ENCODE measurements at places on chromosomes 1 and 21. TPM values are rescaled to one million over a fixed set of nuclear protein-coding genes. Genes with fewer than 3 reads are reported as not detected.

Gene NIBAN1
- 0.45 TPM for total RNA-seq

Gene ZNF644
- total RNA-seq, result 77.9 TPM

Gene AK4
- total RNA-seq, result 19.2 TPM

Gene PWP2
- total RNA-seq, result 7.5 TPM

Gene RAB13
- 87.7 TPM for total RNA-seq

Gene RGS13
- 1.2 TPM for total RNA-seq

Gene CNIH3
- 9.2 TPM for total RNA-seq

Gene GABPB2
- total RNA-seq, result 10.5 TPM

Gene VANGL2
- total RNA-seq, result 55.5 TPM

Gene LCE3E
- total RNA-seq, result not detected

Gene HSF2BP
- total RNA-seq, result 5.1 TPM

Gene DNM3
- 4.7 TPM for total RNA-seq

Gene RPE65
- not detected for total RNA-seq

DNA sequence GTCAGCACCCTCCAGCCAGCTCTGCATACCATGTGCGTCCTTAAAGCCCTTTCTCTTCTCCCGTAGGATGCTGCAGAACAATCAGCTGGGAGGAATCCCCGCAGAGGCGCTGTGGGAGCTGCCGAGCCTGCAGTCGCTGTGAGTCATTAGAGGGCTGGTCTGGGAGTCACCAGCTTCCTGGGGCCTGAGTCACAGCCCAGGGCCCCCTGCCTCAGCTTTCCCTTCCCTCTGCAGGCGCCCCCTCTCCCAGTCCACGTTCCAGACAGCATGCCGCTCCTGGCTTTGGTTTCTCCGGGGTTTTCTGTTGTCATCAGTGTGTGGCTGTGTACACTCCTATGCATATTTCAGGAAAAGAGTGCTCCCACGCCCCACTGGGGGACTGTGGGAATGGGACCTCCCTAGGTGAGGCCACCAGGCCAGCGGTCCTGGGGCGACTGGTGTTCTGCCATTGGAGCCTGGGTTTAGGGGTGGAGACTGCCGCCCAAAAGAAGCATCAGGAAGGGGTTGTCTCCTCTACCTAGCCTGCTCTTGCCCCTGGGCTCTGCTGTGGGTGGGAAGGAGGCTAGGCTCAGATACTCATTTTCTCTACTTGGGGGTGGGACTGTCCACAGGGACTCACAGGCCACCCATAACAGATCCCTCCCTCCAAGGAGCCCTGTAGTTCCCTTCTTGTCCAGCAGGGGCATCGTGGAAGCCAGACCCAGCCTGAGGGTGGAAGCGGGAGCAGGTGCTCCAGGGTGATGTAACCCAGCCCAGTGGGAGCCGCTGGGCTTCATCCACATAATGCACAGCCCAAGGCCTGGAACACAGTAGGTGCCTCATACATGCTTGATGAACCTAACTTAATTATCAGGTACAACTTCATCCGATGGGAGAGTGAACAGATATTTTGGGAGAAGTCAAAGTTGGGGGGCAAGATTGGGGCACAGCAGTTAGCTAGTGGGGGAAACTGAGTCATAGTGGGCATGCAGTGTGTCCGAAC, 42.5 kb downstream of the LGR6 start:
- peak overlapping the region; percentile 21 for H3K4me3 ChIP-seq
- peaks cover 10% of the 10 kb centered on the region for H3K27me3 ChIP-seq
- H3K27ac ChIP-seq, result peak overlapping the region; percentile 82
- peak; percentile 41 for DNase-seq

- H3K27me3 ChIP-seq, result peaks cover 18% of the 10 kb centered on the region
- no peaks in the 10 kb centered on the region for H3K36me3 ChIP-seq
- no peak overlapping the region for H3K27ac ChIP-seq
- no peak for DNase-seq
- no peaks in the 10 kb centered on the region for H3K4me1 ChIP-seq
These were observed 54.7 kb upstream of the MAN1A2 start for GRCh38 chr1:117312453-117313138.

DNA sequence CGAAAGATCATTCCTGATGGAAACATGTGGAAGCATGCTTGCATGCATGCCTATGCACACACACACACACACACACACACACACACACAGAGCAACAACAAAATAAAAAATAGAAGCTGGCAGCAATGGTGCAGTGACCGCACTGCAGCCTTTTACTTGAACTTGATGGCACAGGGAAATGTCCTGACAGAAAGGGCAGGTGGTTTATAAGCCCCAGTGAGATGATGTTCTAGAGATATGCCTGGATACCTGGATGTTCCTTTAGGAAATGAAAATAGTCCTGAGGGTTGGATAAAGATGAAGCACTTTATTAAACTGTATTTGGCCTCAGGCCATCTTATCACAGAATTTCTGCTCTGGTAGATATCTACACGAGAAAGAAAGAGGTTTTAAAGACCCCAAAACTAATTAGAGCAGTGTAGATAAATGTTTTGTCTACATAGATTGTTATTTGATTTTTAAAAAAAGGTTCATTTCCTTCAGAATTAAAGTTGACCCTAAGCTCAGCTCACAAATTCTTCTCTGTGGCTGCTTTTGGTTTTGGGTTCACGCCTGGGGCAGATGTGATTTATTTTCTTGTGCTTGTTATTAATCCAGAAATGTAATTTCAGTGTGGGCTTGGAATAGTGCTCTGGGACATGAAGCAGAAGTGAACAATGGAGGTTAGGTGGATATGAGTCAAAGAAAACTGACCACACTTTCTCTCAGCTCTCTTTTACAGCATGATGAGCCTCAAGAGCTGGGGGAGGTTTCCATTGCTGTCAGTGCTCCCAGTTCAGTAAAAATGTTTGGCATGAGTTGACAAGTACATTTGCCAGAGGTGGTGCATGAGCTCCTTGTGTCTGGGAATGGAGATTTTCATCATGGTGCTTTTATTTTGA, 22.9 kb downstream of the ADAM30 start:
- H3K4me1 ChIP-seq, result peaks cover 58% of the 10 kb centered on the region
- H3K36me3 ChIP-seq, result no peaks in the 10 kb centered on the region
- no peak overlapping the region for H3K4me3 ChIP-seq
- DNase-seq, result no peak
- H3K27ac ChIP-seq, result peak overlapping the region; percentile 93

DNA sequence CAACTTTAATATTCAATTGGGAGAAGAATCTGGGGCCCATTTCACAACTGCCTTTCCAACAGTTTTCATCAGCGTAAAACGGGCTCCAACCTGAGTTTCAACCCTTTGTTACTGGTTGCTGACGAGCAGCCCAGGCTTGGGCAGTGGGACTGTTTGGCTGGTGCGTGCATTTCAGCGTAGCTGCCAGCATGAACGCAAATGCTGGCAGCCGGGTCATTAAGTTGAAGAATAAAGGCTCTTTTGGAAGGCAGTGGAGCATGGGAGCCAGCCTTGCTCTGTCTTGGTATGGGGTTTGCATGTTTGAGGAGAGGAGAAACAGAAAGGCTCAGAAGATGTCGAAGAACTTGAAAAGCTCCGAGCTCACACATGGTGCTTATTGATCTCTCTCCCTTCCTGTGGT, 40.7 kb downstream of the WDR3 start:
- DNase-seq, result no peak
- H3K27me3 ChIP-seq, result no peaks in the 10 kb centered on the region
- no peak overlapping the region for H3K4me3 ChIP-seq
- no peaks in the 10 kb centered on the region for H3K36me3 ChIP-seq
- no peak overlapping the region for H3K27ac ChIP-seq
- H3K4me1 ChIP-seq, result peaks cover 5% of the 10 kb centered on the region

DNA sequence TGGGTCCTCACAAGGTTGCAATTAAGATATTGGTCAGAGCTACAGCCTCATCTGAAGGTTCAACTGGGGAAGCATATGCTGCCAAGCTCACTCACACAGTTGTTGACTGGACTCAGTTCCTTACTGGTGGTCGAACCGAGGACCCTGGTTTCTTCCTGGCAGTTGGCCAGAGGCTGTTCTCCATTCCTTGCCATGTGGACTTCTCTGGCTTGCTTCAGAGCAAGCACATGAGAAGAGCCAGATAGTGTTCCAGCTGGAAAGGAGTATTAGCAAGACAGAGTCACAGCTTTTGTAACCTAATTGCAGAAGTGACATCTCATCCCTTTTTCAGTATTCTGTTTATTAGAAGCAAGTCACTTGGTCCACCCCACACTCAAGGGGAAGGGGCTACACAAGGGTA, 23.6 kb downstream of the POU2F1 start:
- no peaks in the 10 kb centered on the region for H3K27me3 ChIP-seq
- H3K4me3 ChIP-seq, result no peak overlapping the region
- no peak overlapping the region for H3K27ac ChIP-seq
- no peak for DNase-seq
- H3K4me1 ChIP-seq, result peaks cover 12% of the 10 kb centered on the region

DNA sequence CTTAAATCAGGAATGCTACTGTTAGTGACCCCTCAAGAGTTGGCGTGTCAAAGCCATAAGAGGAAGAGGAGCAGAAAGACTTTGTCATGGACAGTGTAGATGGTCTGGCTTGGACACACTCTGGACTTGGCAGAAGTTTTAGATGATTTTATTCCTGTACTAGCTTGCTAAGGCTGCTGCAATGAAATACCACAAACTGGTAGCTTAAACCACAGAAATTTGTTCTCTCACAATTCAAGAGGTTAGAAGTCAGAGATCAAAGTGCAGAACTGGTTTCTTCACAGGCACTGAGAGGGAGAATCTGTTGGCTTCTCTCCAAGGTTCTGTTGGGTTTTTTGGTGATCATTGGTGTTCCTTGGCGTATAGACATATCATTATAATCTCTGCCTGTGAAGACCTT, 869.8 kb upstream of the B3GALT2 start:
- H3K36me3 ChIP-seq, result no peaks in the 10 kb centered on the region
- no peak overlapping the region for H3K4me3 ChIP-seq
- peaks cover 3% of the 10 kb centered on the region for H3K4me1 ChIP-seq
- H3K27ac ChIP-seq, result no peak overlapping the region
- no peaks in the 10 kb centered on the region for H3K27me3 ChIP-seq

DNA sequence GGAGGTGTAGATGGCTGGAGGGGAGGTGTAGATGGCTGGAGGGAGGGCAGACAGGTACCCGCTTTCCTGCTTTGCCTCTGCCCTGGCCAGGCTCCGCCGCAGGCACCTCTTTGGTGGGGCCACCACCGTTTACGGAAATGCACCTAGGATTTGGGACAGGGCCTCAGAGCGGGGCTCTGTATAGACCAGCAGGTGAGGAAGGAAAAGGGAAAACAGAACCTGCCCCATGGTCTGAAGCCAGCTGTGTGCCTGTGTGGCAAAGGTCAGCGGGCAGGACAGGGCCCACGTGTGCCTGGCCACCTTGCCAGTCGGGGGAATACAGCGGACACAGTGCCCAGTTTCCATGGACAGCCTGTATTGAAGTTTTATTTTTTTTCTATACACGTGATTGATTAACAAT, 12.1 kb upstream of the PTTG1IP start:
- no peak for DNase-seq
- no peaks in the 10 kb centered on the region for H3K27me3 ChIP-seq
- H3K4me1 ChIP-seq, result peaks cover 8% of the 10 kb centered on the region
- no peak overlapping the region for H3K4me3 ChIP-seq
- no peaks in the 10 kb centered on the region for H3K36me3 ChIP-seq

DNA sequence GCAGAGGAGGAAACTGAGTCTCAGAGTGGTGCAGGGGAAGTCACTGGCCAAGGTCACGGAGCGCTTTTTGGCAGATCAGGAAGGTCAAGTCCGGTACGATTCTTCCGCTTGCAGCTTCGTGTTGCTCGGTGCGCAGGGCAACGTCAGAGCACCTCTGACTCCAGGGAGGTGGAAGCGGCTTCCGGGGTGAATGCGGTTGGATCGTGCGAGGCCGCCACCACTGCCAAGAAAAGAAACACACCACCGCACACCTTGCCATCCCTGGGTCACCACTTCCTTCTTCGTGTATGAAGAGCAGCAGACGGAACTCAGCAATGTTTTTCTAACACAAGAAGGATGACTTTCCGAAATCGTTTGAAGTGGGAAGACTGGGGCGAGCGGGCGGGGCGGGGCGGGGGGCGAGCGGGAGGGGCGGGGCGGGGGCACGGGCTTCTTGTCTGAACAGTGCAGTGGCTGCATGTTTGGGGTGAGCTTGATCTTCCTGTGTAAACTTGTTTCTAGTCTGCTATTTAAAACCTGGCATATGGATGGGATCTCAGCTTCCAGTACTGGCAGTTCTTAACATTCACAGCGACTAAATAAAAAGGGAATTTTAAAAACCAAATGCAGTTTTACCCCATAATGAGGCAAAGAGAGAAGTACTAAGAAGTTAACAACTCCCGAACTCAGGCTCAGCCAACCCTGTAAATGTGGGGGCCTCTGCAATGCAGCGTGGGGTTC, 300.0 kb downstream of the RRAGC start:
- H3K36me3 ChIP-seq, result no peaks in the 10 kb centered on the region
- no peak for DNase-seq
- H3K4me1 ChIP-seq, result peaks cover 45% of the 10 kb centered on the region
- peaks cover 93% of the 10 kb centered on the region for H3K27me3 ChIP-seq
- peak overlapping the region; percentile 54 for H3K4me3 ChIP-seq

DNA sequence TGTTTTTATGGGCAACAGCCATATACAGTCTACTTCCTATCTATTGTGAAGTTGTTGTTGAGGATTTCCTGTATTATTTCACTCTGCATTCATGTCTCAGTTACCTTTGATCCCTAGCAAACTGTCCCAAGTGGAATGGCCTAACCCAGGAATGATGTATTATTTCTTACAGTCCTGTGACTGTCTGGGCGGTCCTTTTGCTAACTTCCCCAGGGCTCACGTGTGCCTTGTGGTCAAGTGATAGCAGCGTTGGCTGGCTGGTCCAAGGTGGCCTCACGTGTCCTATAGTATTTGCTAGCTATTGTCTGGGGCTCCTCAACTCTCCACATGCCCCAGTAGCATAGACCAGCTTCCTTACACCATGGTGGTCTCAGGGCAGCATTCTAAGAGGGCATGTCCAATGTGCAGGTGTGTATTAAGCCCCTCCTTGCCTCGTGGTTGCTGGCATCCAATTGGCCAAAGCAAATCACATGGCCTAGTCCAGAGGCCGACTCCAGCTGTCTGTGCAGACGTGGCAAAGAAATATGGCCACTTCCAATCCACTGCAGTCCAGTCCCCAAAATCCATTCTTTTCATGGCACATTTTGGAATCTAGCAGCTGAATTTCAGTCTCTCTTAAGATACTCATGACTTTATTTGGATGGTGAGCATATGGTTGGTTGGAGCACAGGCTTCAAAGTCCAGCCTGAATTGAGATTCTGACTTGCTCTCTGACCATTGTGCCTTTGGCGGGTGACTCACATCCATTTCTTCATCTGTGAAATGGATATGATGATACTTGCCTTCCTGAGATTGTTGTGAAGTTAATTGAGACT, 94.1 kb downstream of the GALNT2 start:
- no peaks in the 10 kb centered on the region for H3K27me3 ChIP-seq
- no peak for DNase-seq
- no peak overlapping the region for H3K4me3 ChIP-seq
- peaks cover 10% of the 10 kb centered on the region for H3K4me1 ChIP-seq
- no peaks in the 10 kb centered on the region for H3K36me3 ChIP-seq

Data from mesothelial cell of epicardium (in vitro differentiated cells).